ENCODE measurements at places on chromosomes 7 and 10. TPM values are rescaled to one million over a fixed set of nuclear protein-coding genes. Genes with fewer than 3 reads are reported as not detected.

DNA sequence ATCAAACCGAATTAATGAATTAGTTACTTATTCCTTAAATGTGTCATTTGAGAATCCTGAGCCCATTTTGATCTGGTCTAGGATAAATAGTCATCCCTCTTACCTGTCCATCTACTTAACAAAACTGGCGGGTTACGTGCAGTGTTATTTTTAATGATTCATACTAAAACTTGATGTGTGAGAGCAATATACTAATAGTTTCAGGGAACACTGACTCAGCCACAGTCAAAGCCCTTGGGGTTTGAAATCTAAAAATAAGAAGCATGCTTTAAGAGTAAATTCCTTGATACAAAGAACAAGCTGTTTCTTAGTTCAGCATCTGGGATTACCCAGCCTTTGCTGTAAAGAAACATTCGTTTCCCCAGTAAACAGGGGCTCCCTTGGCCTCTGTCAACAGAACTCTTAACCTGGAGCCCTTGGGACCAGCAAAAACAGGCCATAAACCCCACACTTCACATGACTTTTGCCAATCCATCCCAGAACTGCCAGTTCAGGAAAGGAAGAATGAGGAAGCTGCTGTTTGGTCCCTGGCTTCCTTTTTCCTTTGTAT, 370.6 kb upstream of the IGFBP3 start:
- peaks cover 8% of the 10 kb centered on the region for H3K4me1 ChIP-seq
- H3K27me3 ChIP-seq = no peaks in the 10 kb centered on the region
- no peak overlapping the region for H3K4me3 ChIP-seq
- no peaks in the 10 kb centered on the region for H3K36me3 ChIP-seq
- H3K27ac ChIP-seq = no peak overlapping the region

GRCh38 chr7:134875867-134876266, 96.4 kb downstream of the CALD1 start:
- no peak overlapping the region for H3K27ac ChIP-seq
- H3K27me3 ChIP-seq = no peaks in the 10 kb centered on the region
- DNase-seq = no peak
- no peak overlapping the region for H3K4me3 ChIP-seq
- no peaks in the 10 kb centered on the region for H3K36me3 ChIP-seq

GRCh38 chr7:29337546-29338116, 143.1 kb downstream of the CHN2 start:
- no peak overlapping the region for H3K4me3 ChIP-seq
- no peak for DNase-seq
- H3K36me3 ChIP-seq = no peaks in the 10 kb centered on the region
- no peak overlapping the region for H3K27ac ChIP-seq
- no peaks in the 10 kb centered on the region for H3K27me3 ChIP-seq

DNA sequence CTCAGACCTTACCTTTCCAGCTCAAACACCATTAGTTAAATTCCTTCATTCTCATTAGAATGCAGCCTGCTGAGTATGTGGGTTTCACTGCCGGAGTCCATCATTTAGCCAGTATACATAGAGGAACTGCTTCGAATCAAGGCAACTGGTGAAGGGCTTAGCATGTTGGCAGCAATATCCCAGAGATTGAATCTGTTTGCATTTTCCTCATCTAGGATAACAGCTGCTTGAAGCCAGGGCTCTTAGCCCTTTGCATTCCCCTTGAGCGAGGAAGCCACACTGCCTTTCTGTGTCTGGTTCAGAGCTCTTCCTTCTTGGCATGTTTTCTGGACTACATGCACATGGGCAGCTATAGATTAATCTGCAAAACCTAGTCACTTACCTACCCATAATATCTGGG, 14.7 kb downstream of the NODAL start:
- no peak overlapping the region for H3K4me3 ChIP-seq
- H3K36me3 ChIP-seq = peaks cover 41% of the 10 kb centered on the region
- no peaks in the 10 kb centered on the region for H3K27me3 ChIP-seq
- H3K27ac ChIP-seq = no peak overlapping the region
- peaks cover 22% of the 10 kb centered on the region for H3K4me1 ChIP-seq

DNA sequence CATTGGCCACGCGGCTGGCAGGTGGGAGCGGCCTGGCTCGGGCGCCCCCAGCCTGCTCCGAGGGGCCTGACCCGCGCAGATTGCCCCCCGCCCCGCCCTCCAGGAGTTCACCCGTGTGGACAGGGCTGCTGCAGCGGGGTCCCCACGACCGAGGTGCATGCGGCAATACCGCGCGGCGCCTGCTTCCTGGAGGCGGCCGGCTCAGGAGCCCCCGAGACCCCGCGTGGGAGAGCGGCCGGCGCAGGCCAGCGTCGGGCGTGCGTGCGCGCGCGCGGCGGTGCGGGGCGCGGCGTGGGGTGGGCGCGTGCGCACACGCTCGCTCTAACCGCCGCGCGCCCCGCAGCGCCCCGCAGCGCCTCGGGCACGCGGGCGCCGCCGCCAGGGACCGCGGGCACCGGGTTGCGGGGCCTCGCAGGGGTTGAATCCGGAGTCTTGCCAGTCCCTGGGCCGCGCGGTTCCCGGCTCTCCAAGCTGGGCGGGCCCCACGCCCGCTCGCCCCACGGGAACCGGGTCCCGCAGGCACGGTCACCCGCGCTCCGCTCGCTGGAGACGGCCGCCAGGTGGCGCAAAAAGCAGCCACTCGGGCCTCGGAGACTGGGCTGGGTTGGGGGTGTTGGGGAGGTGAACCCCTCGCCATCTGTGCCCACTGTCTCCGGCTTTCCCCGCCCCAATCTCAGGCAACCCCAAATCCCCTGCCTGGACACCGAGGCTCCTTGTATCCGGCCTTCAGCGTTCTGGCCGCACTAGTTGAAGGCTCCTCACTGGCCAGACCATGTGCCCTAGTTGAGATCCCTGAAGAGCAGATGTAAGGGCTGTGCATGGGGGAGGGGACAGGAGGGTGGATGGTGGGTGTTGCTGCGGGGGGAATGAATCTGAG, 1.3 kb upstream of the ACHE start:
- H3K4me3 ChIP-seq = peak overlapping the region; percentile 14
- no peak overlapping the region for H3K27ac ChIP-seq
- peaks cover 10% of the 10 kb centered on the region for H3K27me3 ChIP-seq
- peaks cover 31% of the 10 kb centered on the region for H3K4me1 ChIP-seq
- peak; percentile 36 for DNase-seq

DNA sequence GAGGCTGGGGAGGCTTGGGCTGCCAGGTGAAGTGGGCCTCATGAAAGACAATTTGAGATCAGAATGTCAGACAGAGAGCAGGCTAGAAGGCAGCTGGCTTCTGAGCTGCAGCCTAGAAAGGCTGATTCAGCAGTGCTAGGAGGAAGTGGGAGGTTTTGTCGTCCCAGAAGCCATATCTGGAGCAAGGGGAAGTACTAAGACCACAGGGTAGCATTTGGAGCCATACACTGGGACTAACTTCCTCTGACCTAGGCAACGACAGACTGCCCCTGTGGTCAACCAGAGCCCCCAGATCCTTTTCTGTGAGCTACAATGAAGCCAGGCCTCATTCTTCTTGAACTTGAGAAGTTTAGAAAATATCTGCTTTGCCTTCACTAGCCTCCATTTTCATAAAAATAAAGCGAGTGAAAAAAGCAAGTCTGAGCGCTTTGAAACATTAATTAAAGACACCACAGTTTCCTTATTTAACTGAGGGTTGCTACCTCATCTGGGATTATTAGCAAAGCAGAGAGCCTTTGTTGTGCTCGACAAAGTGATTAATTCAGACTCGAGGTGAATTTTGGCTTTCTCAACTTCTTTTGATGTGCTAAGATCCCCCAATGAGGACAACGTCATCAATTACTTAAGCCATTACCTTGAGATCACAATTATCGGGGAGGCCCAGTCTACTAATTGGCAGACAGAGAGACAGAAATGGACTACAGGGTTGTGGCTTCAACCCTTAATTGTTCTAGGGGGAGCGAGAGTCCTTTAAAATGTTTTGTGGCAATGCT, 26.6 kb downstream of the TBXAS1 start:
- no peak overlapping the region for H3K4me3 ChIP-seq
- no peaks in the 10 kb centered on the region for H3K27me3 ChIP-seq
- no peaks in the 10 kb centered on the region for H3K36me3 ChIP-seq
- H3K4me1 ChIP-seq = no peaks in the 10 kb centered on the region
- no peak for DNase-seq

DNA sequence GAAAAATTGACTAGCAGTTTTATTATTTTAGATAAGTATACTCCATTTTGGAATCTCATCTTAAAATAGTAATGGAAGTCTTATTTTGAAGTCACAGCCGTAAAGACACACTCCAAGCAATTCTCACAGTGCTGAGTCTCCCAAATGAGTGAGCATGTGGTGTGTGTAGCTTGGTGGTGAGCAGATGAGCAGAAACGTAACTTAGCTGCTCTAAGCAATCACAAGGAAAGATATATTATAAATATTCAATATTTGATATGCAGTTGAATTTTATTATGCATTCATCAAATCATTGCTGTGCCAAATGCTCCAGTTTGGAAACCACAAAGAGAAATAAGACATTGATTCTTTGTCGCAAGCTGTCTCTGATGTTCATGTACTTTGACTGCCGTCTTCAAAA, 61.2 kb downstream of the CSTF2T start:
- H3K36me3 ChIP-seq = no peaks in the 10 kb centered on the region
- DNase-seq = no peak
- no peak overlapping the region for H3K4me3 ChIP-seq
- H3K27me3 ChIP-seq = no peaks in the 10 kb centered on the region
- no peaks in the 10 kb centered on the region for H3K4me1 ChIP-seq
- H3K27ac ChIP-seq = no peak overlapping the region

DNA sequence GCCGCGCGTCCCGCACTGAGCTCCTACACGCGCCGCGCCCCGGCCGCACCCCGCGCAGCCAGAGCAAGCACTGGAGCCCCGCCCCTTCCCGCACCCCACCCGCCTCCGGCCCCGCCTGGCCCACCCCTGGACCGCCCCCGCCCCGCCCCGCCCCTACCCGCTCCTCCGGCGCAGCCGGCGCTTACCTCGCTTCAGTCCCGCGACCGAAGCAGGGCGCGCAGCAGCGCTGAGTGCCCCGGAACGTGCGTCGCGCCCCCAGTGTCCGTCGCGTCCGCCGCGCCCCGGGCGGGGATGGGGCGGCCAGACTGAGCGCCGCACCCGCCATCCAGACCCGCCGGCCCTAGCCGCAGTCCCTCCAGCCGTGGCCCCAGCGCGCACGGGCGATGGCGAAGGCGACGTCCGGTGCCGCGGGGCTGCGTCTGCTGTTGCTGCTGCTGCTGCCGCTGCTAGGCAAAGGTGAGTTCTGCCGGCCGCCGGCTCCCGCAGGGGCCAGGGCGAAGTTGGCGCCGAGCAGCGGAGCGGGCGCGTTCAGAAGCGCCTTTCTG, at the start of gene RET:
Gene RET (plus strand): TSS at position 194 of the 545 bp plus-strand sequence. CDS start 190 bp downstream, at position 384.
- no peaks in the 10 kb centered on the region for H3K27me3 ChIP-seq

- H3K4me3 ChIP-seq = no peak overlapping the region
- no peaks in the 10 kb centered on the region for H3K36me3 ChIP-seq
- H3K27me3 ChIP-seq = no peaks in the 10 kb centered on the region
- no peak overlapping the region for H3K27ac ChIP-seq
- no peak for DNase-seq
Measured at GRCh38 chr10:71770789-71771188, 2.5 kb downstream of the VSIR start.

GRCh38 chr7:133572087-133572486, 319.2 kb downstream of the EXOC4 start:
- H3K27me3 ChIP-seq = no peaks in the 10 kb centered on the region
- no peak overlapping the region for H3K4me3 ChIP-seq
- no peaks in the 10 kb centered on the region for H3K4me1 ChIP-seq
- H3K27ac ChIP-seq = no peak overlapping the region

GRCh38 chr10:91012502-91012901, 91.6 kb upstream of the ANKRD1 start:
- no peak overlapping the region for H3K4me3 ChIP-seq
- DNase-seq = no peak
- no peaks in the 10 kb centered on the region for H3K27me3 ChIP-seq
- H3K4me1 ChIP-seq = no peaks in the 10 kb centered on the region

Gene UFSP1
- total RNA-seq = 7.4 TPM

Gene GATA3
- total RNA-seq = 3.8 TPM

Gene TUBGCP2
- total RNA-seq = 73.3 TPM

Gene ALOX5
- total RNA-seq = 4.1 TPM

Gene OR2A12
- total RNA-seq = not detected

Gene ADAM12
- total RNA-seq = 0.92 TPM

Data from thyroid gland (tissue), 4 donors.